Brain (organoid and tissue), 16 donors: ENCODE measurements at places on chromosomes 12 and 14.

DNA sequence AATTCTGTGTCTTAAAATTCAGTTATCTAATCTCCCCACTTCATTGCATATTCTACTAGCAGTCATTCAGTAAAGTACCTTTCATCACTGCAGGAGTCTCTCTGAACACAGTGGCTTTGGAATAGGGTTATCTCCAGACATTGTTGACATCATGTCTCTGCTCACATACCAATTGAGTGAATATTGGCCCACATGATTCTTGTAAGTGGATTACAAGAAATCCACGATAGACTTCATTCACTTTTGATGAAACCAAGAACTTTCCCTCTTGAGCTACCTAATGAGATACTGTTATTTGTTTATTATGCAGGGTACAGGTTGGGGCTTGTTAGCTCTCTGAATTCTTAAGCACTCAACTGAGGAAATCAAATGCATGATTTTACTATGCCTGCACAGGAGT is 284.9 kb downstream of the RAD51B start:
- no peak for DNase-seq

GRCh38 chr14:35285168-35286002 is 6.8 kb upstream of the PSMA6 start:
- DNase-seq, result no peak

DNA sequence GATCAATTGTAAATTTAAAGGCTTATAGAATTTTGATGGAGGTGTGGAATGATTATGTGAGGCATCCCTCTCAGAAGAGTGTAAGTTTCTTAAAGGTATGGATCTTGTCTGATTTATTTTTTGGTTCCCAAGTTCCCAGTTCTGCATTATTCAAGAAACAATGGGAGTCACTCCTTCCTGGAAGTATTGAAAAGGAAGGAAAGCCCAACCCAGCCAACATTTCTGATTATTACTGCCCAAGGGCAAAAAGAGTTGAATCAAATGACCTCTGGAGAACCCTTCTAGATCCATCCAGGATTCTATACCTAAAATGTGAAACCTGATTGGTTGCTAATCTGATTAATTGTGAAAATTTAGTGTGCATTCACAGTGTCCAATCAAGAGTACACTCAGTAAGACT is 166.2 kb downstream of the ANO2 start:
- DNase-seq, result no peak

- DNase-seq, result no peak
These were observed 273.7 kb upstream of the AMIGO2 start for GRCh38 chr12:47353508-47353907.

DNA sequence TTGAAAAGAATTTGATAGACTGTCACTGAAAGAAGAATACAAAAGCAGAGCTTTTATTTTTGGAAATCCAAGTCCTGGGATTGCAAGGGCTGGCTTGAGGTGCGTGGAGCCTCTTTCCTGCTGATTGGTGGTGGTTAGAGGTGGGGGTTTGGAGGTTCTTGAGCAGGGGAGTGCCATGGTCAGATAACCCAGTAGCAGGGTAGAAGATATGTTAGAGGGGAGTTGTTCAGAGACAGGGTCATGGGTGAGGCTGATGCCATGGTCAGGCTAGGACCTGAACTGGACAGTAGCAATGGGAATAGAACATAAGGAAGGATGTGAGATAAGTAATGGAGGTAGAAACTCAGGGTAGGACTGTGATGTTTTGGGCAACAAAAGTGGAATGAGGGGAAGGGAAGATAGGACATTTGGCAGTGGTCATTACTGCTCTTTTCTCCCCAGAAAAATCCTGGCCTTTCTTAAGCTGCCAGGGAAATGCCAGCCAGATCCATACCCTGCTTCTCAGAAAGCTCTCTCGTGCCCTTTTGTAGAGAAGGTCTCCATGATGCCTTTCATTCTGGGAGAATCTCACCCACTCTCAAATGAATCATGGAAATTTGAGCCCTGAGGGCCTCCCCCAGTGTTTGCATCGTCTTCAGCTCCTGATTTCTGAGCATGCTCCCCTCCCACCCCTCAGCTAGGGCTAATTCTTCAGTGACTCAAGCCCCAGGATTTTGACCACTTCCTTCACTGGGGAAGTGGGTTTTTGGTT is 9.5 kb downstream of the EMP1 start:
- no peak for DNase-seq

DNA sequence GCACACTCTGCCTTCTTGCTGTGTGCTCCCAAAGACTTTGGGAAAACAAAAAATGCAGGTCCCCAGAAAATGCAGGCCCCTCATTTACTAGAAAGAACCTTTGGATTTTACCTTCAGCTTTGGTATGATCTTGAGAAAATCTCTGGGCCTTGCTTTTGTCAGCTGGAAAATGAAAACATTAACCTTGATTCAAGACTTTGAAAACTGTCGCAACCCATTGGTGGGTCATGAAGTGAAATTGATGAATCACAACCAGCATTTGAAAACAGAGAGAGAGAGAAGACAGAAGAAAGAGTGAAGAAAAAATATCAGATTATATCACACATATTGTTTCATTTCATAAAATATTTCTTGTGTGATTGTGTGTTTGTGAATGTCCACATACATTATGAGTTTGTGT is 322.5 kb downstream of the ZFP36L1 start:
- DNase-seq, result no peak

DNA sequence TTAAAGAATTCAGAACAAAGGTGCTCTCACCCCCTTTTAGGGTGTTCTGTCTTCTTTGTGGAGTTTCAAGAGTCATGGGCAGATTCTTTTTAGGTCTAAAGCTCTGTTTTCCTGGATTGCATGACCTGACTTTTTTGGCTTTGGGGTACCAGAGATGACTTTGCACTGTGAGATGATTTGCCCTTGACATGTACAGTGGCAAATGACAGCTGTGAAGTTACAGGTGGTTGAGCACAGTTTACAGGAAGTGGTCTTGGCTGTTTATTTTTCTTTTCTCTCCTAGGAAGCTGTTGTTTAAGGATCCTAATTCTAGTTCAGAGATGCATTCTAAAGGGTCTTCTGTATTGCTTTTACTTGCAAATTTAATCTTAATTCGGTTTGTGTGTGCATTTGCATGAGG is 83.8 kb upstream of the METAP2 start:
- DNase-seq, result no peak

- peak; percentile 63 for DNase-seq
These were observed 260.8 kb downstream of the TTC8 start for GRCh38 chr14:89085231-89085731.
